ENCODE measurements at places on chromosomes 2 and 18.
A peak's percentile ranks its signal among the peaks of the same experiment; 100 is the strongest.

DNA sequence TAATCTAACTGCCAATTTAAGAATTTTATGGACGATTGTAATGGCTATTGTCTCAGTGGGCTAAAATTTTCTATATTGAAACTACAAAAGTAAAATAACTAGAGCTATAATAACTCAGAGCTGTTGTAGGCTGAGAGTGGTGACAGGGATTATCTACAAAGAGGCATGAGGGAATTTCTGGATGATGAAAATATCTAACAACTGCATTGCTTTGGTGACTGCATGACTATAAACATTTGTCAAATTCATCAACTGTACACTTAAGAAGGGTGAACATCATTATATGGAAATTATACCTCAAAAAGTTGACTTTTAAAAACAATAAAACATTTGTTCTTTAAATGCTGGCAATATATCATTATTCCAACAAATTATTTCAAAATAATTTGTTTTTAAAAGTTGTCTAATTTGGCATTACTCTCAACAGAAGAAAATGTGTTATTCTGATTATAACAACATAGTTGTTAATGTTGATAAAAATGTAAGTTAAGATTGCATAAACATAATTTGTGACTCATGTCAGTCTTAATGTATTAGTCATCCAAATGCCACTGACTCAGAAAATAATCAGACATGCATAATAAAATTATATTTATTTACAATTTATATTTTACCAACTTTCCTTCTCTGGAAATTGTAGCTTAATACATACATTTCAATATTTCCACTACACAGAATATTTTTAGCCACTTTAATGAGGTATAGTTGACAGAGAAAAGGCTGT, 865.1 kb upstream of the VRK2 start:
- DNase-seq: no peak

- no peak for DNase-seq
Measured at GRCh38 chr2:113894156-113894743, 4.4 kb downstream of the ACTR3 start.

- DNase-seq: no peak
Measured at GRCh38 chr2:159109517-159109916, 141.1 kb downstream of the TANC1 start.

DNA sequence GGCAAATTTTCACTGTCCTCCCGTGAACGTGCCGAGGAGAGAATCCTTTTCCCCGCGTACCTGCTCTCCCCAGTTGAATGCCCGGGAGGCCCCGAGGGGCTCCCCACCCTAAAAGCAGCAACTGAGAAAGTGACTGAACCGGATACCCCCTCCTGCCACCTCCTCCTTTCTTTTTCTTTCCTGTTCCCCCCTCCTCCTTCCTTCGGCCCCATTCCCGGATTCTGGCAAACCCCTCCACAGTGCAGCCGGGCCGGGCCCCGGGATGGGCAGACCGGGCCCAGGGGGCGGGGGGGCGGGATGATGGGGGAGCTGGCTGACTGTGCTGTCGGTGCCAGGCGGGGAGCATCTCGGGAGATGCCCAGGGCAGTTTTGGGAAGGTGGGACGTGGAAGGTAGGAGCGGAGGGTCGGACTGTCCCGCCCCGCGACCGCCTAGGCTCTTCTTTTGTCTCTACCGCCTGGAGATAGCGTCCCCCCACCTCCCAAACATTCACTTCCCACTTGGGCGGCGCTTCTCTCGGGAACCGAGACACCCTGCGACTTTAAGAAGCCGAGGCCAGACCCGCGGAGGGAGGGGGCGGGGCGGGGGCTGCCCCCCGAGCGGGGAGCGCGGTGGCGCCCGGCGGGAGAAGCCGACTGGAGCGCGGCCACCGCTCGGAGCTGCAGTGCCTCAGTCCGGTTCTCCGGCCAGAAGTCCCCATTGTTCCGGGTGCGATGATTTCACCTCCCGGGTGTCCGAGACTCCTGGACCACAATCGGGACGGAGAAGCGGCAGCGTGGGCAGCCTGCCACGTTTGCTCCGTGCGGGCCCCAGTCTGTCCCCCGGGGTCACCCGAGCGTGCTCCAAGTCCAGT, 8.2 kb downstream of the DLX2 start:
- DNase-seq: peak; percentile 43

- no peak for DNase-seq
Measured at GRCh38 chr2:191899410-191899809, 52.5 kb upstream of the CAVIN2 start.

- DNase-seq: no peak
Measured at GRCh38 chr2:45872211-45872610, 220.7 kb downstream of the PRKCE start.

DNA sequence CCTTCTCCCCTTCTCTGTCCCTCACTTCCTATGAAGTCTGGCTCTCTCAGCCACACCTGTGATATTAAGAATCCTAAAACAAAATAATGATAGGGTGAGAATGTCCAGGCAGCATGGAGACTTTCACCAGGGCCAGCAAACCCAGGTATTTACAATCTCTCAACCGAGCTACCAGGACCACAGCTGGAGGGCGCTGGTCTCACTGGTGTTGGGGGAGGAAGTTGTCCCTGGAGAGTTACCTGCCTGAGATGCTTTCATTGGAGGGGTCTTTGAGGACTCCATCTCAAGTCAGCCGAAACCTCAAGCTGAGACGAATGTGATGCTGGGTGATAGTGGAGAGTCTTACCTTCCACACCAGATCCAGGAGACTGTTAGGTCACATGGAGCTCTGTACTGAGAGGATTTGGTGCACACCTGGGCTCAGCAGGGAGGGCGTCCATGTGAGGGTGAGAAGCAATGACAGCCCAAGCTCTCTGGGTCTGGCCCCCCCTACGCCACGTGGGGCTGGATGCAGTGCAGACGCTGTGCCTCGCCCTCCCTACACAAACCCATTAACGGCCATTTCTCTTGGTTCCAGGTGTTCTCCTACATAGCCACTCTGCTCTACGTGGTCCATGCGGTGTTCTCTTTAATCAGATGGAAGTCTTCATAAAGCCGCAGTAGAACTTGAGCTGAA, 27.4 kb downstream of the MAL start:
- no peak for DNase-seq

- no peak for DNase-seq
Measured at GRCh38 chr2:216257089-216257488, 115.2 kb downstream of the MARCHF4 start.

- DNase-seq: no peak
Measured at GRCh38 chr2:172231508-172231907, 128.8 kb upstream of the DLX2 start.
